ENCODE measurements at places on chromosomes 11 and 22. TPM values are rescaled to one million over a fixed set of nuclear protein-coding genes. Genes with fewer than 3 reads are reported as not detected.

DNA sequence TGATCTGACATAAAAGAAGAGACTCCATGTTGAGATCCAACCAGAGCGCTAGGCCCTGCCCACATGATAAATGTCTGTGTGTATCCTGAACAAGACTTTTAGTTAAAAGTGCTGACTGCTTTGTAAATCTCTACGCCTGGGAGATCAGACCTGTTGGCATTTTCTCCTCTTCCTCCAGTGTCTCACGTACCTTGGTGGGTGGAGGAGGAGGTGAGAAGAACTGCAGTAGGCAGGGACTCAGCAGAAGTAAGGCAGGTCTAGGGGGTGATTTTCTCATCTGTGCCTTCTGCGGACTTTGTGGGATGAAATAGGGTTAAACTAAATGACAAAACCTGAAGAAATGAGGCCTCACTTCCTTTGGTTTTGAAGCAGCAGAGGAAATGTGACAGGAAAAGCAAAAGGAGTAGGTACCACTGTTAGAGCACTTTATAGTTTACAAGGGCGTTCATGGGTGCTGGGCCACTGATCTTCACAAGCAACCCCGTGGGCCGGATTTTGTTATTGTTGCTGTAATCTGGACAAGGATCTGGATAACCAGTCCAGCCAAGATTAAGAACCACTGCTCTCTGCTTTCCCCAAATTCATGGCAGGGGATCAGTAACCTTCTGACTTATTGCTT lies 36.7 kb upstream of the PLET1 start:
- DNase-seq: no peak

DNA sequence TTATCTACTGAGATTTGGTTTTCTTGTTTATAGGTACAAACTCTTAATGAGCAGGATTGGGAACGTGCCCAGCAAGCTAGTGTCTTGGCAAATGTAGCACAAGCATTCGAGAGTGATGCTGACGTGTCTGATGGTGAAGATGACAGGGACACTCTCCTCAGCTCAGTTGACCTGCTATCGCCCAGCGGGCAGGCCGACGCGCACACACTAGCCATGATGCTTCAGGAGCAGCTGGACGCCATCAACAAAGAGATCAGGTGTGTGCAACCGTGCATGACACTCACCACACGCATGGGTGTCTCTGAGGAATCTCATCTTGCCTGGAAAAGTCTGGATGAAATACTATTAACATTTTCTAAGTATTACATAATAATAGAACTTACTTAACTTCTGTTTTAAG lies 54.7 kb upstream of the CTTN start:
- DNase-seq: peak; percentile 41

DNA sequence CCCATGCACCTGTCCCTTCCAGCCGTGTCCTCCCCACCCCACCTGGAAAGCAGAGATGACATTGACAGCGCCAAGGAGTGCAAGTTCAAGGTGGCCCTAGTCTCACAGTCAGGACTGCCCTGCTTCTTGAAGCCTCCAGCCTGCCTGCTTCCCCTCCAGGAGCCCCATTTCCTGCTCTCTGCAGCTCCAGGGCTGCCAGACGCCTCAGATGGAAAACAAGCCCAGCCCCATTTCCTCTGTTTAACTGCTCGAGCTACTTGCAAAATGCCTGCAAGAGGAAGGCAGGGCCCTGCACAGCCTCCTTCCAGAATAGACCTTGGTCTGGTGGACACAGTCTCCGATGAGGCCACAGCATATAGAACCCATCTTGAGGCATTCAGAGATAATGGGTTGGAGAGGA lies 5.0 kb upstream of the DGKZ start:
- peak; percentile 60 for DNase-seq

DNA sequence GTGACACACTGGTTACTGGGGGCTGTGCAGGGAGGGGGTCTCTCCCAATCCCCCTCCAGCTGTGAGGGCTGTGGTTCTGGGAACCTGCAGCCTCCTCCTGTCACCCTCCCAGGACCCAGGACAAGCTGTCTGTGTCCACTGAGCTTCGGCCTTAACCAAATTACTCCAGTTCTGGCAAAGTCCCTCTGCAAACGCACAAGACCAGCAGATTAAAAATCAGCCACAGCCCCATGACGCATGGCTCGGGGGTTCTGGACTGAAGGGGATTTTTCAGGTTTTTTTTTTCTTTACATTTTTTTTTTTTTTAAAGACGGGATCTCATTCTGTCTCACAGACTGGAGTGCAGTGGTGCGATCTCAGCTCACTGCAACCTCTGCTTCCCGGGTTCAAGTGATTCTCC lies 32.2 kb upstream of the A4GALT start:
- DNase-seq: no peak

The PPP2R1B gene
- polyA plus RNA-seq: 22.7 TPM

The AASDHPPT gene
- polyA plus RNA-seq: 79.9 TPM

Data from right renal pelvis (tissue), 4 donors.